ENCODE measurements at places on chromosomes 7 and 10.

DNA sequence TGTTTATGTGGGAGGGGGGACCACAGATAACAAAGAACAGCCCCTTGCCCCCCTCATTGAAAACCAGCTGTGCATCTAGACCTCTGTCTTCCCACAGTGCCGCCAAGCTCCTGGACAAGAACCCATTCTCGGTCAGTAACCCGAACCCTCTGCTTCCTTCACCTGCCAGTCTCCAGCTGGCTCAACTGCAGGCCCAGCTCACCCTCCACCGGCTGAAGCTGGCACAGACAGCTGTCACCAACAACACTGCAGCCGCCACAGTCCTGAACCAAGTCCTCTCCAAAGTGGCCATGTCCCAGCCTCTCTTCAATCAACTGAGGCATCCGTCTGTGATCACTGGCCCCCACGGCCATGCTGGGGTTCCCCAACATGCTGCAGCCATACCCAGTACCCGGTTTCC is 91.0 kb upstream of the PDCD4 start:
- no peak for DNase-seq

GRCh38 chr10:94546901-94547185 is 1.3 kb downstream of the HELLS start:
- no peak for DNase-seq

- peak; percentile 91 for DNase-seq
Observed at GRCh38 chr7:726084-726853, at the start of gene DNAAF5. Gene DNAAF5, plus strand, starts transcription at chr7:726699. Its CDS starts 22 bp downstream, at chr7:726721.

DNA sequence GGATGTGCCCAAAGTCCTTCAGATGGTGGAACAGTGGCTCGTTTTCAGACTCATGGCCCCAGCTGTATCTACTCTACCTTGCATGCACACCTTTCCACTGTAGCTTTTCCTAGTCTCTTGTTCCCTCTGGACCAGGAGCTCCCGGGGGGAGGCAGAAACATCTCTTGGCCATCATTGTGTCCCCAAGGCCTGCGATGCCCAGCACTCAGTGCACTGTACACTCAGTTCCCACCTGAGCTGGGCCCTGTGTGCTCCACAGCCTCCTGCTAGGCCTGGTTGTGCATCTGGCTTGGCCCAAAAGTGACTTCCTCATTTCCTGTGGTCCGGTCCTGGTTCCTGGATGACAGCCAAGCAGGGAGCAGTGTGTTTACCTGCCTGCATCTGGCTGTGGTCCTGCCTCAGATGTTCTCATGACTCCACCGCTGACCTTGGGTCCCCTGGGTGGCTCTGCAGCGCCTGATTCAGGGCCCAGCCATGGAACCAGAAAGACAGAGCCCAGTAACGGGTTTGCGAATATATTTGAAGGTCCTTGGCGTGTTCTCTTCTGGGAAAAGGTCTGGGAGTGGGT is 9.9 kb upstream of the DOCK1 start:
- DNase-seq: no peak

DNA sequence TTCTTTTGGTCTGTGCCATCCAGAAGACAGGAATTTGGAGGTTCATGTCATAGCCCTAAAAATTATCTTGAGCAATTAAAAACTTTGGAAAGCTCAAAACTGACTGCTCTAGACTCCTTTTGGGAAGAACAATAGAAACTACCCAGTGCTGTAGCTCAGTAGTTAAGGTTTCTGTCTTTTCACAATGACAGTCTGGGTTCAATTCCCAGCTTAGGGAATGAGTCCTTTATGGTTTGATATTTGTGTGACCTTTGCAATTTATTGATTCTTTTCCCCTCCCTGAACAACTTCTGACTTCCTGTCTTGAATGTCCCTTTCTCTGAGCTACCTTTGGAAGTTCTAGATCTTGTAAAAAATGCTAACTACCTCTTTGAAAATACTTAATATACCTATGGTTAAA is 603.3 kb upstream of the IGFBP3 start:
- DNase-seq: no peak

GRCh38 chr10:72089618-72090017 is 1.3 kb upstream of the SPOCK2 start:
- DNase-seq: peak; percentile 42

GRCh38 chr10:105682911-105683310 is 1041.8 kb downstream of the SORCS3 start:
- no peak for DNase-seq

DNA sequence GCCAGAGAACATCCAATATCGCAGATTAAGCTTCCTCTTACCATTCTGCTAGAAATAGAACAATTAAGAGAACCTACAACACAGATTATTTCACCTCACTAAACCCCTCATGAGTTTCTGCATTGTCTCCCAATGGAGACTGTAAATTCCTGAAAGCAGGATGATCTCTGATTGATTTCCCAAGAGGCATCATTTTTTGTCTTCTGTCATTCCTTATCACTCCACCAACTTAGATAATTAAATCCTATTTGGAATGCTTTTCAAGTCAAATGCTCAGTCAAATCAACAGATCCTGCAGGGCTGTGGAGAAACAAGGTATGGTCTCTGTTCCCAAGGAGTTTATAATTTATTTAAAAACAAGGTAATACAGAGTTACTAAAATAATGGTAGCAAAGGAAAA is 161.5 kb downstream of the MTERF1 start:
- no peak for DNase-seq

DNA sequence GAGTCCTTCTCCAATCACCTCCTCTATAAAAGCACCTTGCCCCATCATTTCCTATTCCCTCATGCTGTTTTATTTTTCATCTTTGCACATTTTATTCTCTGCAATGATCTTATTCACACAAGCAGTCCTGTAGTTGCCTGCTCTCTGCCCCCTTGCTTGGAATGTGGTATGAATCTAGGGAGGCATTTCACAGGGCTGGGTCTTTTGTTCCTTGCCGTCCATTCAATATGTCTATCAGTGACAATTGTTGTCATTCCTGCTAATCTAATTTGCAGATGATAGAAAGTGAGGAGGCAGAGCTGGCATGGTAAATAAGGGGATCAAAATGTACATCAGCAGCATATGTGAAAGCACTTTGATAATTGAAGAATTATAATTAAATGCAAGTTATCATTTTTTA is 246.2 kb upstream of the C7orf33 start:
- DNase-seq: no peak

GRCh38 chr10:59234816-59235429 is 58.5 kb downstream of the PHYHIPL start:
- DNase-seq: no peak

GRCh38 chr10:67657775-67658174 is 38.2 kb downstream of the CTNNA3 start:
- no peak for DNase-seq

DNA sequence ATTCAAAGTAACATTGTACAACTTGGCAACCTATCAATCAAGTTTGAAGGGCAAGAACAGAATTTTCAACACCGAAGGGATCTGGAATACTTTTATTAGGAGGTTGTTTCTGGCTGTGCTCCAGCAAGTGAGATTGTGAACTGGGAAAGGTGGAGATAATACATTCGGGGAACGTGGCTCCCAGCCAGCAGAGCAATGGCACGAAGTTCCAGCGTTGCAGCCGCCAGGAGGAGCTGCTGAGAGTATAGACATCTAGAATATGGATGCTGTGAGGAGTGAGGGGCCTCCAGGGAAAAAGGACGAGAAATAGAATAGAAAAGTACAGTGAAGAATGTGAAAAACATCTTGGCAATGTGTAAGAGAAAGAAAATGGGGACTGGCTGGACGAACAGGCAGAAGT is 69.5 kb downstream of the TCERG1L start:
- DNase-seq: peak; percentile 24

GRCh38 chr7:155804897-155805825 is 7.1 kb downstream of the SHH start:
- DNase-seq: peak; percentile 67

DNA sequence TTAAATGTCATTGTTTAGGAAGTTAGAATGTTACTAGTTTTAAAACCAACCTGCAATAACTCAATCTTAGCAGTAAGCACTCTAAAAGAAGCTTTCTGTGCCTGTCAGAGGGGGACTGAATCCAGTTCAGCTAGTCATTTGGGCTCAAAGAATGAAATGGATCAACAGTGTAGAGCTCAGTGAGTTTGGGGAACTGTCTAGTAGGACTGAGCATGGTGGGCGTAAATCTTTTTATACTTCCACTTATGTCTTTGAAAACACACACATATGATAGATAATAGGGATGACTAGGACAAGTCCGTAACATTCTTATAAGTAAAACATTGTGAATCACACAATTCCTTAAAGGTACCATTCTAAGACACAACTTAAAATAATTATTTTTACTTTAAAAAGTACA is 11.5 kb downstream of the GSAP start:
- DNase-seq: no peak

DNA sequence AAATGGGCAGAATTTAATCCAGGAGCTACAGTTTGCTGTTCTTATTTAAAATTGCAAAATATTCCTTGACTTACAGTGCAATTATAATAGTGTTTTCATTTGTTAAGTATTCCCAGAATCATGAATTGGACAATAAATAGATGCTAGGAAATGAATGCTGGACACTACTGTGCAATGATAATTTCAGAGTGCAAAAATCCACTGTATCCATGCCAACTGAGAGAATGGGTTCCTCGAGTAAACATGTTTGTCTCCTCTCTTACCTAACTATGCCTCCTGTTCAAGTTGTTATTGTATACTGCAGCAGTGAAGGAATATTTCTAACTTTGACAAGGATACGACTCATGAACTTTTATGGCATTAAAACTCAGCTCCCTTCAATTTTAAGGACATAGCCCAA is 1396.3 kb downstream of the GATA3 start:
- no peak for DNase-seq

DNA sequence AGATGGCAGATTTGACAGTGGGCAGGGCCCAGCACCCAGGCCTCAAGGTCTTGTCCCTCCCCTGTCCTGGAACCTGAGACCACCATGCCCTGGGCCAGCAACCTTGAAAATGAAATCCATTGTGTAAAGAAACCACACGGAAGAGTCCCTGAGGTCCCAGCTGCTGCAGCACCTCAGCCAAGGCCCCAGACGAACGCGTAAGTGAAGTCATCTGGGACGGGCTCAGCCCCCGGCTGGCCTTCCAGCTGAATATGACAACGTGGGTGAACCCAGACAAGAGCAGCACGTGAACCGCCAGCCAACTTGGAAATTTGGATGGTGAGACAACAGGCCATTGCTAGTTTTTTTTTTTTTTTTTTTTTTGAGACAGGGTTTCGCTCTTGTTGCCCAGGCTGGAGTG is 70.3 kb downstream of the CYTH3 start:
- DNase-seq: no peak

DNA sequence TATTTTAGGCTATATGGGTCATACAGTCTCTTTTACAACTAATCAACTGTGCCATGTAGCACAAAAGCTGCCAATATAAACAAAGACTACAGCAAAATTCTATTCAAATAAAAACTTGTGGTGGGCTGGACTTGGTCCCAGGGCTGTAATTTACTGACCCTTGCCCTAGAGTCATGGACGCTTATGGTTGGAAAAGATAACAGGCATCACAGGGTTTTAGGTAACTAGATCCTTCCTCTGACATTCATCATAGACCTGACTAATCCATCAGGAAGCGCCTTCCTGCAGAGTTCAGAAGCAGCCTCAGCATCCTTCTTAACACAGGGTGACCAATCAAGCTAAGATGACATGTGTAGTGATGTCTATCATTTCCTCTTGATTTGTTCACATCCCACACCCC is 40.2 kb upstream of the GPAM start:
- no peak for DNase-seq

DNA sequence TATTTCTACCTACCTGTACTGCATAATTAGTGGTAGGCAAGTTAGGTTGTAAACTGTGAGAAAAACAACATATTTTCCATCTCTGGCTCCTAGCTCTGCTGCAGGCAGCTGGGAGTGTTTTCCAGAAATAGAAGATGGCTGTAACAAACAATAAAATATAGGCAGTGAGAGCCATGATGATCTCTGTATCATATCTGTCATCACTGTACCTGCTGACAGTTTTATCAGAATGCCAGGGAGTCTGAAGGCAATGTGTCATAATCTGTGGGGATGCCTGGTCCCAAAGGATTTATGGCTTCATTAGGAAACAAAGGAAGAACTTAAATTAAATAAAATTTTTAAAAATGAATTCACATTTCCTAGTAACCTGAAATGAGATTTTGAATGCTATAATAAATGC is 160.9 kb upstream of the SMIM30 start:
- no peak for DNase-seq

- DNase-seq: no peak
Observed at GRCh38 chr10:106857213-106857612, 307.3 kb downstream of the SORCS1 start.

DNA sequence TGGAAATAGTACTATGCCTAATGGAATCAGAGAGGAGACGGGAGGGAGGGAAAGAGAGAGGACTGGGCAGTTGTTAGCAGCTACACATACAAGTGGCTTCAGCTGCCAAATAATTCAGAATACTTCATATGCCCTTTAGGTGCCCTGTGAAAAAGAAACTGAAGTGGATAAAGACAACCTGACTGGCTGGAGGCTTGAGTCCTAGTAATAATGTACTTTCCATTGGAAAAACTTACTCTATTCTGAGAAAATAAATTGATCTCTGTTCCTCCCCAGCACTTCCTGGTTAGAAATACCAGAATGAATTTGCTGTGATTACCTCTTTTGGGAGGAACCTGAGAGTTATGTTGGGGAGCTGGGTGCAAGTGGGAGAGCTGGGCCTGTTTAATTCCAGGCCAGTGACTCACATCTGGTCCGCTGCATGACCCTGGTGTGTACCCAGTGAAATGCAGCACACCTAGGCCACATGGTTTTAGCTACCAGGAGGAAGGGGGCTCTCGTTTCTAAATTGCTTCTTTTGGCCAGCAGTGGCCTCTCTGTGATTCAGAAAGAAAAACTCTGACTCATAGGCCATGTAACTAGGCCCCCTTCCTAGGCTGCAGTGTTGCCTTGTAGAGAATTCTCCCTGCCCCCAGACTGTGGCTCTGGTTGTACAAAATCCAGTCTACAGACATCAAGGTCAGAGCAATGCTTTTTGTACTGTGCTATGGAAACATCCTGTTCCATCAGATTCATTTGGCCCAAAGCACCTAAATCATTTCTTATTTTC is 6.5 kb downstream of the AGFG2 start:
- peak; percentile 43 for DNase-seq

DNA sequence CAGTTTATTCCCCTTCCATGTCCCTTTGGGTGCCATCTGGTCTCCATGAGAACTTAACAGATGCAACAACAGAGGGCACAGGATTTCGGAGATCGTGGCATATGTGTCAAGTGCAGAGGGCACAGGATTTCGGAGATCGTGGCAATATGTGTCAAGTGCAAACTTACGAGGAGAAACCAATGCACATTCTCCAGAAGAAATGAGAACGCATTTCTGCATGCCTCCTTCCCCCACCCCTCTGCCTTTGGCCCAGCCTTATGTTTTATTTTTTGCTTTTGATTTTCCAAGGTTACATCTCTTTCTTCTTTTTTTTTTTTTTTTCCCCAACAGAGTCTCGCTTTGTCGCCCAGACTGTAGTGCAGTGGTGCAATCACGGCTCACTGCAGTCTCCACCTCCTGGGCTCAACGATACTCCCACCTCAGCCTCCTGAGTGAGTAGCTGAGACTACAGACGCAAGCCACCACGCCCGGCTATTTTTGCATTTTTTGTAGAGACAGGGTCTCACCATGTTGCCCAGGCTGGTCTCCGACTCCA is 586 bp upstream of the ANKRD26 start:
- peak; percentile 52 for DNase-seq

- no peak for DNase-seq
Observed at GRCh38 chr7:135768064-135768463, 19.5 kb upstream of the FAM180A start.
